Stimulated activated CD4-positive, alpha-beta T cell treated with anti-CD3 and anti-CD28 coated beads, Interleukin-12 subunit alpha, Interleukin-12 subunit beta, amount 100 ng/mL, for 48 hours (primary cell): ENCODE measurements at places on chromosomes 4 and X.
A peak's percentile ranks its signal among the peaks of the same experiment; 100 is the strongest.

- DNase-seq: no peak
Observed at GRCh38 chrX:12309744-12310076, 171.4 kb downstream of the FRMPD4 start.

DNA sequence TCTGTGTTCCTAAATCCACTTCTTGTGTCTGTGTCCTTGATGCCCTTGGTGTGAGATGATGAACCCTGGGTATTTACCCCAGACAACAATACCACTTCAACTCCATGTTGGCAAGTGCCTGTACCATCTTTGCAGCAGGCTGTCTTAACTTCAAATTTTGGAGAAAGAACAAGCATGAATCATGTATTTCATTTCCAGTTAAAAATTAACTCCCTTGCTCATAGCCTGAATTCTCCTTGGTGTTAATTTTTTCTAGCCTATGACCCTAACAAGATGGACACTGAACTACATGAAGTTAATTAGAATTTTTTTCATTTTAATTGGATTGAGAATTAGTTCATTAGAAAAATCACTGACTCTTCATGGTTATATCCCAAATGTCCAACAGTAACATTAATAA lies 267.8 kb upstream of the INTU start:
- DNase-seq: no peak

GRCh38 chr4:113760094-113760794 lies 1.3 kb downstream of the CAMK2D start:
- no peak for DNase-seq

DNA sequence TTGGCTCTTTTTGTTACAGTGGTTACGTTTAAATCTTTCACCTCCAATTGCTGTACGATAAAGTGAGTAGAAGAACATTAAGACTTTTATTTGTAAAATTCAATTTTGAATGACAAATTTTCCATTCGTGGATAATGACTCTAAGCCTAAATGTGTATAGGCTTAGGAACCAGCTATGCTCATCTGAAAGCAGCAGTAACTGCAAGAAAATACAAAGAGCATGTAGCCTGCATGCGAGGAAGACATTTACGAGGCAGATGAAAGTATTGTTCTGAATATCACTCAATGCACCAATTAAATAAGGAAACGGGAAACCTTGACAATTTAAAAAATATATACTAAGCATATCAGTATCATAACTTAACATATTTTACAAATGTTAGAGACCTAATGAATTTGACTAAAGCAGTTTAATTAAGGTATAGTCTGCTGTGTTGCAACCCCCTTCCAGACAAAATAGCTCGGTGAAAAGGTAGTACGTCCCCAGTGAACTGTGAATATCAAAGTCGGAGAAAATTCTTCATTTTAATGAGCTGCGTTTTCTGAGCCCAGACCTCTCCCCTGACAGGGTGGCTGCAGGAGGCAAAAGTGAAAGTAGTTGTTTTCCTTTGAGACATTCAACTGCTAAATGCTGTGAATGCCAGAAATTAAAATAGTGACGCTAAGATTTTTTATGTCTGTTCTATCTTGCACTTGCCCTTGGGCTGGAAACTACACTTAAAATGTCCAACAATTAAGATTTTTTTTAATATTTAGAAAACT lies 1236.5 kb upstream of the TENM3 start:
- no peak for DNase-seq

GRCh38 chr4:86306816-86307215 lies 53.0 kb downstream of the MAPK10 start:
- DNase-seq: no peak

GRCh38 chr4:42671431-42672194 lies 14.7 kb upstream of the ATP8A1 start:
- DNase-seq: peak; percentile 13

DNA sequence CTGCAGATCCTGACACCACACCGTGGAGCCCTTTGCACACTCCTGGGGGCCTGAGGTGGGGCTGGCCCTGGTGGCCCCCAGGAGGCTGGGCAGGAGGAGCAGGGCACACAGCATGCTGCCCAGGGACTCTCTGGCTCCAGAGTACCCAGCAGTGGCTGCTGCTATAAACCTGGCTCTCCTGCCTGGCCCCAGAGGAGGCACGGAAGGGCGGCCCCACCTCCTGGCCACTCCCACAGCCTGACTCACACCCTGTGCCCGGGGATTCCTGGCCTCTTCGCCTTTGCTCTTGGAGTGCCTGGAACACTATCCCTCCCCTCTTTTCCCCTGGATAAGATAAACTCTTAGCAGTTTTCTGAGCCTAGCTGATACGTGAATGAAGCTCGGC lies at the start of gene PSAPL1:
TSS of gene PSAPL1 (minus strand) at position 165 of the 385 bp plus-strand sequence. CDS start at position 114, 51 bp downstream.
- DNase-seq: no peak

GRCh38 chr4:180794333-180794732 lies 1448.9 kb upstream of the TENM3 start:
- no peak for DNase-seq

- DNase-seq: no peak
Observed at GRCh38 chrX:136112286-136112685, 35.0 kb upstream of the FHL1 start.

- no peak for DNase-seq
Observed at GRCh38 chr4:61011051-61011450, 189.1 kb upstream of the ADGRL3 start.

DNA sequence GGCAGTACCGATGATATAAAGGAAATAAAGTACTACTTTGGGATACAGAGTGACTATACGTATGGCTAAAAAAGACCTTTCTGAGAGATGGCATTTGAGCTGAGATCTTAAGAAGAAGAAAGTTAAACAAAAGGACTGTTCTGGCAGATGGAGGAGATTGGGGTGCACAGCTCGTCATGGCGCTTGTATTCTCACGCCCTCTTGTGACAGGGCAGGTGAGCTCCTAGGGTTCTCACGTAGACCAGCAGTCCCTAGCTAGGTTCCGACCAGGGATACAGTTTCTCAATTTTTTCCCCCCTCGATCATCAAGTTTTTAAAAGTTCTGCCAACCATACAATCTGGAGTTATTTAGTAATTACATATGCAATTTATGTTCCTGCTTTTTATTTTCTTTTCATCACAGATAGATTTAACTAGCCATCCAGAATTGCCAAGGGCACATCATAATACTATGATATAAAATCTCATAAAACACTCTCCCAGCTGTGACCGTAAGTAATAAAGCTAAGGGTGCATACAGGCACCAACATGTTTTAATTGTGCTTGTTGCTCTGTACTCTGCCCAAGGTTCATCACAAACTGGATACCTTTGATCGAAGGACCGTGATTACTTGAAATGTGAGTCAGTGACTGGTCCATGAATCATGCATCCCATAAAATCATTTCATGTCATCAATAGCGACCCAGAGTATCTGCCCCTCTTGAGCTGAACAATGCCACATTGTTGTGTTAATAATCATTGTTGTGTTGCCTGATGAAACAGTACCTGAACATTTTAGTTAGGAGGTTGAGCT lies 69.4 kb upstream of the ZNF518B start:
- DNase-seq: no peak

DNA sequence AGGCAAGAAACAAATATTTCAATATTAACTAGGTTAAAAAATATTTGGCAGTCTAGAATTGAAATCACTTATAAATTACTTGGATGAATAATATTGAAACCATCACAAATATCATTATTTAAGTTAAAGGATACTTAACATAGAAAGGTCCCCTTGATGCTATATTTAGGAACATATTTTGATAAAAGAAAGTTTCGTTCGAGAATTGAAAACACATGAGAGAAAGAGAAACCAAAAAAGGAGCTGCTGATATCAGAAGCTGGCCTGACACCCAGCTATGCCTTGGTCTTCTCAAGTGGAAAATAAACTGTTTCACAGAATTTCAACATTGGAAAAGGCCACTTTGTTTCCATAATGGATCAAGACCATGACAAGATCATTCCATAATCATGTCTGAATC lies 762.4 kb downstream of the DMD start:
- DNase-seq: no peak

DNA sequence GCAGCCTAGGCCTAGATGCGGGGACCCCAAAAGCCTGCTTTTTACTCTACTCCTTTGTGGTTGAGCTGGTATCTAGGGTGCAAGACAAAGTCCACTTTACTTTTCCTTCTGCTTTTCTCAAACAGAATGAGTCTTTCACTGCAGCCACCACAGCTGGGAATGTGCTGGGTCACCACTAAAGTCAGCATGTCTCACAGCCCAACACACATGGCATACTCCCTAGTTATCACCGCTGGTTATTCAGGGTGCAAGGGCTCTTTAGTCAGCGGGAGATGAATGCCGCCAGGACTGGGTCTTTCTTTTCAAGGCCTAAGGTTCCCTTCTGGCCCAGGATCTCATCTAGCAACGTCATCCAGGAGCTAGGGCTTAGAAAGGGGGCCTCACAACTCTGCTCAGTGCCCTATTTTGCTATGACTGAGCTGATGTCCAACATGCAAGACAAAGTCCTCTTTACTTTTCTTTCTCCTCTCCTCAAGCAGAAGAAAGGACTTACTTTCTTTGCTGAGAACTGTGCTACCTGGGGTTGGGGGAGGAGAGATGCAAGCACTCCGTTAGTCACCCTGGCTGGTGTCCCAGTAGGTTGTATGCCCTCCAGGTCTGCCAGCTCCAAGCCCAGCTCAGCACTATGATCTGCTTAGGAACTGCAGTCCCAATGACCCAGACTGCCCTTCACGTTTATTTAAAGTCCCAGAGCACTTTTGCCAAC lies 22.9 kb upstream of the STPG2 start:
- DNase-seq: no peak

GRCh38 chr4:122603156-122603574 lies 17.7 kb downstream of the IL21 start:
- no peak for DNase-seq

DNA sequence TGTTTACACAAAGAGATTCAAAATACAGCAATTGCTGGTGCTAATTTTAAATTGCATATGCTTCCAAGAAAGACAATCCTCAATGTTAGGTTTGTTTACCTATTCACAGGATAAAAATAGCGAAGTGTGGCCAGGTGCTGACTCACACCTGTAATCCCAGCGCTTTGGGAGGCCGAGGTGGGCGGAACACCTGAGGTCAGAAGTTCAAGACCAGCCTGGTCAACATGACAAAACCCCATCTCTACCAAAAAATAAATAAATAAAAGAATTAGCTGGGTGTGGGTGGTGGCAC lies 77.7 kb downstream of the OPHN1 start:
- no peak for DNase-seq

DNA sequence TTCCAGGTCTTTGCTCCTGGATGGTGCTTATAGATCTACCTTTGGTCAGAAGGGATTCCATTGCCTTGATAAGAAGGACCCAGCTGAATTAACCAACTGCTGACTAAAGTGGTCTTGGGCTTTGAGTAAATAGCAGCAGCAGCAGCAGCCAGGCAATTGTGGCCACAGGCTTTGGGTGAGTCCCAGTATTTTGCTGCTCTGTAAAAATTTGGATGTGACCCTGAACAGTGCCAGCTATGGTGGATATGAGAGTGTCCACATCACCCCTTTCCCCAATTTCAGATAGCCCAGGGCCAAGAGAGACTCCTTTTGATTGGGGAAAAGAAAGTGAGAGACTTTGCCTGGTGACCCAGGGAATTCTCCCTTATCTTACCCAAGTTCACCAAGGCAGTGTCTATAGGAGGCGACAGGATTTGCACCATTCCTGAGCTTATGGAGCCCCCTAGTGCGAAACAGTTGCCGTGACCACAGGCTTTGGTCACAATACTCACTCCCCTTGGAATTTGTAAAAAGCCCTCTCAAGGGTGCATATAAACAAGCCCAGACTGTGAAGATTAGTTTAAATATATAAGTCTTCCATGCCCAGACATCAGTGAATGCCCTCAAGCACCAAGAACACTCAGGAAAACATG lies 518.0 kb downstream of the TMA16 start:
- DNase-seq: no peak

DNA sequence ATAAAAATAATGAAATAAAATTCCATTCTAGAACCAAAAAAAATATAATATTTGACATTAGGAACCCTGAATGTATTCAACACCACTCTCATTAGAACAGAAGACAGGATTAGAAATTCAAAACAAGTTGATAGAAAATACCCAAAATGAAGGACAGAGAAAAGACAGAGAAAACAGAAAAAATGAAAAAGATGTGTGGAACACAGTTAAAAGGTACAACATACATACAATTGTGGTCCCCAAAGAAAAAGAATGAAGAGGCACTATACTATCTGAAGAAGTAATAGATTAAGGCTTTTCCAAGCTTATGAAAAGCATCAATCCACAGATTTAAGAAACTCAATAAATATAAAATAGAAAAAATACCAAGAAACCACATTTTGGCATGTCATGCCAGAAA lies 16.4 kb downstream of the ANKRD50 start:
- no peak for DNase-seq
